ENCODE measurements at places on chromosomes 1 and 21. TPM values are rescaled to one million over a fixed set of nuclear protein-coding genes. Genes with fewer than 3 reads are reported as not detected.

- no peak for DNase-seq
These were observed 25.7 kb upstream of the PDE9A start for GRCh38 chr21:42627527-42628289.

GRCh38 chr21:38220270-38220737 is 36.5 kb upstream of the KCNJ15 start:
- DNase-seq: no peak

Gene CLDN14
- not detected for total RNA-seq

Gene KRTAP11-1
- not detected for total RNA-seq

- no peak for DNase-seq
These were observed 7.2 kb downstream of the LMOD1 start for GRCh38 chr1:201939148-201939547.

Gene GBP7
- total RNA-seq: not detected

DNA sequence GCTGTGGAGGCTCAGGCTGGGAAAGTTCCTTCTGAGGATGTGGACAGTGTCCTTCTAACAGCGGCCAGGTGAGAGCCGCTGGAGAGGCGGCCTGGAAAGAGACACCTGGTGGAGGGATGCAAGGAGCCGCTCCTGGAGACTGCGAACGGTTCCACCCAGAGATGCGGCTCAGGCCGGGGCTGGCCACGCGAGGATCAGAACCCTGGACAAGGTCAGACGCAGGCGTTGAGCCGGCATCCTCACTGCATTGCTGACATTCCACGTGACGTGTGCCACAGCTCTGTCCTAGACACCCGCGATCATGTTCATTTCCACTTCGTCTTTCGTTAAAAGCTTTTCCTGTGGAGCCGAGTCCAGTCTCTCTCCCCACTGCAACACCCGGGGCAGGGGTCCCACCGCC is 28.8 kb downstream of the CFAP74 start:
- no peak for DNase-seq

- DNase-seq: no peak
These were observed 260.9 kb downstream of the NTNG1 start for GRCh38 chr1:107401704-107402103.

Measured in frontal cortex (tissue), 4 donors.